ENCODE measurements at places on chromosomes 12 and 14. TPM values are rescaled to one million over a fixed set of nuclear protein-coding genes. Genes with fewer than 3 reads are reported as not detected.

Gene POTEM
- total RNA-seq, result not detected

Gene STAC3
- 0.94 TPM for total RNA-seq

DNA sequence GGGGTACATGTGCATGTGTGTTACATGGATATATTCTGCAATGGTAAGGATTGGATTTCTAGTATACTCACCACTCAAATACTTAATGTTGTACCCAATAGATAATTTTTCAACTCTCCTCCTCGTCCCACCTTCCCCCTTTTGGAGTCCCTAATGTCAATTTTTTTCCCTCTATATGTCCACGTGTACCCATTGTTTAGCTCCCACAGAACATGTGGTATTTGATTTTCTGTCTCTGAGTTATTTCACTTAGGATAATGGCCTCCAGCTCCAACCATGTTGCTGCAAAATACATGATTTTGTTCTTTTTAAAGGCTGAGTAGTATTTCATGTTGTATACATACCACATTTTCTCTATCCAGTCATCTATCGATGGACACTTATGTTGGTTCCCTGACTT lies 97.2 kb upstream of the TMTC1 start:
- DNase-seq, result no peak

DNA sequence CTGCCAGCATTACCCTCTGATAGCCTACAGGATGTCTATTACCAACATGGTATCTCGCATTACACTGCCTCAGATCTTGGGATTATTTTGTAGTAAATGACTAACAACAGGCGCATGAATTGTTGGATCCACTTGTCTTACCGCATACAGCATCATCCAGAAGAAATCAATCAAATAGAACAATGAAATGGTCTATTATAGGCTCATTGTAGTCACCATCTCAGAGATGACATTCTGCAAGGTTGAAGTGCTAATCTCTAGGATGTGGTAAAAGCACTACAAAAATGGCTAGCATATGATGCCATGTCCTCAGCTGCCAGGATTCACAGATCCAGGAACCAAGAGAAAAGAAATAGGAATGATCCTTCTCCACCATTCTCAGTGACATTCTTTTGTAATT lies 52.0 kb downstream of the WASHC3 start:
- DNase-seq, result no peak

Gene LRP10
- 71.0 TPM for total RNA-seq

DNA sequence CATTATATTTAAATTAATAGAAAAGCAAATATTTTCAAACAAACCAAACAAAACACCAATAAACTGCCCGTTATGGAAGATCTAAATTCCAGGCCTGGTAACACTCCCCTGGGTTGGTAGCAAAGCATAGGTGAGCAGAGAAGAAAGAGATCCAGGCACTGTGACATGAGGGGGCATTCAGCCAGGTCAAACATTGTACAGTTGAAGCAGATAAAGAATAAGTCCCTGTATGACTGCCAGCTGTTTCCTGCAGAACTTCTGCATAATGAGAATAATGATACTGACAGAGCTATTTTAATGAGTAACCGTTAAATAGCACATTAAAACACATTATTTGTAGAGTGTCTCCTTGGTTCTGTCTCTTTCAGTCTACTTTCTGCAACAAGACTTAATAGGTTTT lies 35.4 kb downstream of the SLC38A1 start:
- DNase-seq, result no peak

- DNase-seq, result no peak
Measured at GRCh38 chr12:1373901-1374735, 220.3 kb downstream of the FBXL14 start.

Gene KIF26A
- 6.8 TPM for total RNA-seq

- DNase-seq, result no peak
Measured at GRCh38 chr12:9634177-9634803, 26.6 kb upstream of the KLRB1 start.

- no peak for DNase-seq
Measured at GRCh38 chr12:104090685-104091084, 26.4 kb downstream of the HCFC2 start.

DNA sequence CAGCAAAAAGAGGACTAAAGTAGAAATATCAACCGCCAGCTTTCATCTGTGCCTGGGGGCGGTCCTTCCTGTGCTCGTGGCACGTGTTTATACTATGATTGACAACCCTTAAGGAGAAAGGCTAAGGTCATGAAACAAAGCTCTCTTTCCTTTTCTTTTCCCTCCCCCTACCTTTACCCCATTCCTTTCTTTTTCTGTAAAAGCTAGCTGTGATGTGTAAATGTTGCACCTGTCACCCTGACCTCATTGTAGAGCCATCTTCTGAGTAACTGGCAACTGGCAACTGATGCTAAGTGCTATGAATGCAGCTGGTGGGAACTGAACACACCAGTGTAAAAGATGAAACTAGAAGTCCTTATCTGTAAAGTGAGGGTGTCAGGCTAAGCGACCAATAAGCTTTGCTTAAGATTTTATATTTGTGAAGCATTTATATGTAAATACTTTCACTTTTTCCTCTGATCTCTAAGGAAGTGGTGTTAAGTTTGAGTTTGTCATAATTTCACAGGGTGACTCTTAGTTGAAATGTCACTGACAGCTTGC lies 102.8 kb upstream of the BCAT1 start:
- DNase-seq, result no peak

Gene MYF5
- not detected for total RNA-seq

DNA sequence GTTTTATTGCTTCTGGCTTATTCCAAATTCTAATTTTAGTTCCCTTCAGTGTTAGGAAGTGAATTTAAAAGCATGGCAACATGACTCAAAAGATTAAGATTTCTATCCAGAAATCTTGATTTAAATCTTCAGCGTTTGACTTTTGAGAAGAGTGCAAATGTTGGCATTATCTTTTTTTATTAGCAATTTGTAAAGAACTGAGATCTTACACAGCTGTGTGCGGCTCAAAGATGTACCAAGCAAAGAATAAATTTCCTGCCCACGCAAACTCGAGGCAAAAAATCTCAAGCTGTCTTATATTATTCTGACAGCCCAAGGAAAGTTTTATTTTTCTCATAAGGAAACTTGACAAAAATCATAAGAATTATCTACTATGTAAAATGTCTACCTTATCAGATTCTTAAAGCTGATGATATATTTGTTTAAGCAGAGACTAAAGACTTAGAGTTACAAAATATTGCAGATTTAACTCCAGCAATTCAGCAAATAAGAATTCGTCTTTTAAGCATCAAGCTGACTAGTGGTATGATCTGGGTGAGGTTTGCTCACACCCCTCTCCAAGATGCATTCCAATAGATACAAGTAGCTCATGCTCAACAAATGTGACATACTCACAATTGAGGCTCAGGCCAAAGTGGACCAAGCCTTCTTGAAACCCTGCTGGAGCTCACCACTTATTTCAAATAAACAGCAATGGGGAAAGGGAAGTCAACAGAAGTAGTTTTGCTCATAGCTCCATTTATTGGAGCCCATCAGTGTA lies 47.4 kb upstream of the POC1B start:
- no peak for DNase-seq

DNA sequence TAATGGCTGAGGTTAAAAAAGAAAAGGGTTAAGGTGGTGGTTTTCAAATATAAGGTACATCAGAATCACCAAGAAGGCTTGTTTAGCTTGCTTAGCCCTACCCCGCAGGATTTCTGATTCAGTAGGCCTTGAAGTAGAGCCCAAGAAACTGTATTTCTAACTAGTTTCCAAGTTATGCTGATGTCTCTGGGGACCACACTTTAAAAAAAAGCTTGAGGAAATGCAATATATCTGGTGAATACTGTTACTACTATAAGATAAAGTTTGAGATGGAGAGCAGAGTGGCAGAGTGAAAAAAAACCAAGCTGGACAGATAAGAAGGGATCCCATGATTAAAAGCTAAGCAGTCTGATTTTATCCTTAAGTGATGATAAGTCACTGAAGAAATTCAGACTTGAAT lies 18.3 kb upstream of the GXYLT1 start:
- DNase-seq, result no peak

DNA sequence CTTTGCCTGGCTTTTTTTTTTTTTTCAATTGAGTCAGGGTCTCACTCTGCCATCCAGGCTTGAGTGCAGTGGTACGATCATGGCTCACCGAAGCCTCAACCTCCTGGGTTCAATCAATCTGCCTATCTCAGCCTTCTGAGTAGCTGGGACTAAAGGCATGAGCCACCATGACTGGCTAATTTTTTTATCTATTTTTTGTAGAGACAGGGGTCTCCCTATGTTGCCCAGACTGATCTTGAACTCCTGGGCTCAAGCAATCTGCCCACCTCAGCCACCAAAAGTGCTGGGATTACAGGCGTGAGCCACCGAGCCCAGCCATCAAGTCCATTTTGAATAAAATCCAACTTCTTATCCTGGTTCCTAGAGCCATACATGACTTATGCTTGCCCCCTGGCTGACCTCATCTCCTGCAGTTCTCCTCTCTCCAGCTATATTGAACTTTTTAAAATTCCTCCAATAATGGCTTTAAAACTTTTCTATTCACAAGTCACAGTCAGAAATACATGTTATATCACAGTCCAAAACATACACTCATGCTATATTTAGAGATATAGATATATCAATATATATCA lies 10.4 kb upstream of the RND1 start:
- DNase-seq, result no peak

DNA sequence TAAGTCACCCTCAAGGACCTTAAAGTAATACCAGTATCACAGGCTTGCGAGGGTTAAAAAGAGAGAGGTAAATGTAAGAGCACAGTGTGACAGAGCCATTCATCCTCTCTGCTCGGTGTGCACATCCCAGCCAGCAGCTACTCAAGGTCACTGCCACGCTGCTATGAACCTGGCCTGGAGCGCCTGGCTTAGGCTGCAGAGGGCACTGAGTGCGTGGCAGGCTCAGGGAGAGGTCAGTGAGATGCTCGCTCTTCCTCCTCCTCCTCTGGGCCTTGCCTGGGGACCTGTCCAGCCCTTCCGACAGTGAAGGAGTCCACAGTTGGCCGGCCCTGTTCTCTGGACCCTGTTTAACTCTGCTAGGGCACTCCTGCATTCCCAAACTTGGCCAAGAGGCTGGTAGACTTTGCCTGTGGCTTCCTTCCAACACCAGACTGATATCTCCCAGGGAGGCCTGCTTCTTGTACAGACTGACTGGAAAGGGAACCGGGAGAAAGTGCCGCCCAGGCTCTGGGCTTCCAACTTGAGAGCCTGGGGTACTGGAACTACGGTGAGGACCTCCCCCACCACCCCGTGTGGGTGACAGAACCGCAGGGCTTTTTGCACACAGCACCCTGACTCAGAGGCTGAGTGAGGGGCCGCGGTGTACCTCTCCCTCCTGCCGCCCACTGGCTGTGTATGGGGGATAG lies 62.6 kb upstream of the CORO1C start:
- no peak for DNase-seq

Gene TTC9
- total RNA-seq, result 2.9 TPM

DNA sequence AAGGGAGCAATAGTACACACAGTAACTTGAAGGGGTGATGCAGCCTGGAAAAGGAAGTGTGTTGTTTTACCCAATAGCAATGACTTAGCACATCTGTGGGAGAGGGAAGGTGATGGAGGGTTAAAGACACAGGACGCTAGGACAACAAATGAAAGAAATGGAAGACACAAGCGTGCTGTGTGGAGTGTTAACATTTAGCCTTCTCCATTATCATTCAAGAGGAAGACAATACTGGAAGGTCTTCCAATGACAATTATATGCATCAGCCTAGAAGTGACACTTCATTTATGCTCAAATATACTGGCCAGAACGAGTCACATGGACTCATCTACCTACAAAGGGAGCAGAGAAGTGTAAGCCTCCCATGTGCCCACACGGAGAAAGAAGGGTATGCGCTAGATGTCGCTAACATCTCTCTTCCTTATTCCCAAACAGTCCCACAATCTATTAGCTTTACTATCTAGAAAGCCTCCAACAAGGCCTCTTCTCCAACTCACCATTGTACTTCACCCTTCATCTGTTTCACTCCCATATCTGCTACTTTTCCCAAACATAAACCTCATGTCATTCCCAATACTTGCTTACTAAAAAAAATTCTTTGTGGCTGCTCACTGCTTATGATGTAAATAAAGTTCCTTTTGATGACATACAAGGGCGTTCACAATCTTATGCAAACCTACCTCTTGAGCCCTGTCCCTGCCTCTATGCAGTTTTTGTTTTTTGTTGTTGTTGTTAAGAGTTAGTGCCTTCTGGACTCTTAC lies 20.3 kb downstream of the PPM1H start:
- DNase-seq, result no peak

Gene STON2
- 5.7 TPM for total RNA-seq

Gene CLEC2A
- total RNA-seq, result not detected

DNA sequence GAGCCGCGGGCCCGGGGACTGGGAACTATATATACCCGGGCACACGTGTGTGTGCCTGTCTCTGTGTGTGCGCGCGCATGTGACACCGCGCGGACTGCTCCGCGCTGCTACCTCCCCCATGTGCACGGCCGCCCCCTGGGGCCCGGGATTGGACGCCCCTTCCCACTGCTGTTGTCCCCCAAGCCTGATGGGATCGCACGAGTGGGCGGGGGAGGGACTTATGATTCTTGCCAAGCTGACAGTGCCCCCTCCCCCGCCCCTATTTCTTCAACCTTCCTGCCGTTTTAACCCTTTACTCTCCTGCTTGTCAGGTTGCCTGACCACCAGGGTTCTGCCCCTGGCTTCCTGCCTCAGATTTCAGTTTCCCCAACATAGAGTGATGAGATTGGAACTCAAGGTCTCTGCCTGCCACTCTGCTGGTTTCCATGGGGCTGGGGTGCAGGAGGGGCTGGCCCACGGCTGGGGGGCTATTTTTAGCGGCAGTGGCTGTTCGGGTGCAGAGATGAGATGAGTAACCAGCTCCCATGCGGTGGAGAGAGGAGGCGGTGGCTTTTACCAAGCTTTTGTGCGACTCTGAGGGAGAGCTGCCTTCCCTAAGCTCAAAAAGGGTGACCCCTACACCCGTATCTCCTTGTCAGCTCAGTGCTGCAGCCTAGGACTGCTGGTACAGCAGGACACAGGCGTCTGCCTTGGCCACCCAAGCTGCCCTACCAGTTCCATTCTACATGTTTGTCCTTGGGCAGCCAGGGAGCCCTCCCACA lies at the start of gene DDN:
DDN (minus strand) TSS at position 5 of the 761 bp plus-strand sequence. CDS start 88 bp downstream, outside the sequence.
- no peak for DNase-seq

DNA sequence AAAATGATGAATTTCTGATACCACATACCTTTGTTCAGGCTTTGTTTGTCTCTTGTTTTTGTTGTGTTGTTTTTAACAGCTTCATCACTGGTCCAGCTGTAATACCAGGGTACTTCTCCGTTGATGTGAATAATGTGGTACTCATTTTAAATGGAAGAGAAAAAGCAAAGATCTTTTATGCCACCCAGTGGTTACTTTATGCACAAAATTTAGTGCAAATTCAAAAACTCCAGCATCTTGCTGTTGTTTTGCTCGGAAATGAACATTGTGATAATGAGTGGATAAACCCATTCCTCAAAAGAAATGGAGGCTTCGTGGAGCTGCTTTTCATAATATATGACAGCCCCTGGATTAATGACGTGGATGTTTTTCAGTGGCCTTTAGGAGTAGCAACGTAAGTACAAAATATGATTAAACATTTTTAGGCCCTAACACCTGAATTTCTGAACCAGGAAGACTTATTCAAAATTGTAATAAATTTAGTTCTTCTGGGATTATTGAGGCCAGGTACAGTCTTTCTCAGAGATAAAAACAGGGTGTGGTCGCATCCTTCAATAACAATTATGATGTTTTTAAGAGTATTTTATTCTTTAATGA lies 22.4 kb downstream of the RXYLT1 start:
- DNase-seq, result no peak

Gene OR10AD1
- not detected for total RNA-seq
